NCI-H510A (cell line): ENCODE measurements at places on chromosomes 6 and 20.
A peak's percentile ranks its signal among the peaks of the same experiment; 100 is the strongest.

GRCh38 chr6:11766589-11767450 lies 11.8 kb downstream of the ADTRP start:
- no peak for DNase-seq

- DNase-seq: peak; percentile 29
Measured at GRCh38 chr20:728256-728944, 39.9 kb downstream of the SLC52A3 start.

GRCh38 chr6:84651583-84651982 lies 112.8 kb downstream of the TBX18 start:
- no peak for DNase-seq

- no peak for DNase-seq
Measured at GRCh38 chr6:154594496-154595198, 84.2 kb upstream of the CNKSR3 start.

DNA sequence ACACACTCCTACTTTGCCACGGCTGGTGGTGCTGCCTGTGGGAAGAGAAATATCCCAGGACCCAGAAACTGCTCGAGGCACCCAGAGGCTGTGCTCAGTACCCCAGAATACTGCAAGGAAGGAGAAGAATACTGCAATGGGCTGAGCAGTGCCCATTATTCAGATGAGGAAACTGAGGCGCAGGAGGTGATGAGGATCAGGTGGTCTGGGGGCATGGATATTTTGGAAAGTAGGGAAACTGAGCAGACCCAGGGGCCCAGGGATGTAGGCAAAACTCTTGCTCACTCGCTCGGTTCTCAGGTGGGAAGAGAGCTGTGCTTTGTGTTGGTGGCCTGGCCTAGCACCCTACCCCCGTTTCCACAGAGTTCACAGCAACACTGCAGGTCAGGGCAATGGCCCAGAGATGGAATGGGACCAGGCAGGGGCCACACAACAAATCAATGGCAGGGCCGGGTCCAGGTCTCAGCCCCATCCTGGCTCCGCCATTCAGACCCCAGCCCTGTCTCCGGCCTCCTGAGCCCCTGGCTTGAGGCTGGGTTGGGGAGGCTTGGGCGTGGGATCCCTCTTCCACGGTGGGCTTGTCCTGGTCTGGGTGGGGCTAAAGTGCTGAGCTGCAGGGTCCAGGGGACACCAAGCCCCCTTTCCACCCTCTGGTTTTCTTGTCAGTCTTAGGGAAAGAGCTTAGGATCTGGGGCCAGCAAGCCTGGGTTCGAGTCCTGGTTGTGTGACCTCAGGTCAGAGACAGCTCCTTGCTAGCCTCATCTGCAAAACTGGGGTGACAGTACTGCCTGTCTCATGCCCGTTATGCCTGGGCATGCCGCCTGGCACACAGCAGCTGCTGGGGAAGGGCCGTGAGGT lies 33.9 kb downstream of the SUN5 start:
- DNase-seq: no peak

DNA sequence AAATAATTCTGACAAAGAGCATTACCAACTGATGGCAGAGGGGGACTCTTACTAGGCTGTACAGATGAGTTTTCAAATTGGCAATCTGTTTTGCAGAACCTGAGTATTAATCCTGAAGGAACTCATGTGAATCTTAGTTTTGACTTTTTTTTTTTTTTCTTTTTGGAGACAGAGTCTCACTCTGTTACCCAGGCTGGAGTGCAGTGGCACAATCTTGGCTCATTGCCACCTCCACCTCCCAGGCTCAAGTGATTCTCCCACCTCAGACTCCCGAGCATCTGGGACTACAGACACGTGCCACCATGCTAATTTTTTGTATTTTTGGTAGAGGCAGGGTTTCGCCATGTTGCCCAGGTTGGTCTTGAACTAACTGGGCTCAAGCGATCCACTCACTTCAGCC lies 49.3 kb downstream of the KCTD20 start:
- DNase-seq: no peak

- no peak for DNase-seq
Measured at GRCh38 chr6:152824666-152825065, 74.1 kb downstream of the VIP start.

- no peak for DNase-seq
Measured at GRCh38 chr6:85585741-85586140, 7.9 kb downstream of the SNX14 start.

GRCh38 chr6:15244620-15245360 lies 1.1 kb upstream of the JARID2 start:
- peak; percentile 22 for DNase-seq

- no peak for DNase-seq
Measured at GRCh38 chr6:56890683-56891429, 64.1 kb upstream of the BEND6 start.
